Right renal pelvis (tissue), 4 donors: ENCODE measurements at places on chromosomes 13 and 19.

DNA sequence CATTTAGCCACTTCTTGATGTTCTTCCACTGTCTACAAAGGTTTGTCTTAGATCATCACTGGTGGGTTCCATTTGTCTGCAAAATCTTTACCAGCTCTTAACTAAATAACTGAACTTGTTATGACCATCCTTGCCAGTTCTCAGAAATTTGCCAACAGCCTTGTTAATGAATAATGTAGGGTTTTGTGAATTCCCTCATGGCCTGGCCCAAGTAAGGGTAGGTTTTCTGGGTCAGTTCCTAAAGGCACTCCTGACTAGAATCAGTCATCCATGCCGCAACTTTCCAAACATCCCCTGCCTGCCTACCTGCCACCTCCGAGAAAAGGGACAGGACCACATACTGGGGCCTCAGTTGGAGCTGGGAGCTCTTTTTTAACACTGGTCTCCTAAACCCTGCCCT, 4.0 kb downstream of the COL4A1 start:
- DNase-seq, result no peak

DNA sequence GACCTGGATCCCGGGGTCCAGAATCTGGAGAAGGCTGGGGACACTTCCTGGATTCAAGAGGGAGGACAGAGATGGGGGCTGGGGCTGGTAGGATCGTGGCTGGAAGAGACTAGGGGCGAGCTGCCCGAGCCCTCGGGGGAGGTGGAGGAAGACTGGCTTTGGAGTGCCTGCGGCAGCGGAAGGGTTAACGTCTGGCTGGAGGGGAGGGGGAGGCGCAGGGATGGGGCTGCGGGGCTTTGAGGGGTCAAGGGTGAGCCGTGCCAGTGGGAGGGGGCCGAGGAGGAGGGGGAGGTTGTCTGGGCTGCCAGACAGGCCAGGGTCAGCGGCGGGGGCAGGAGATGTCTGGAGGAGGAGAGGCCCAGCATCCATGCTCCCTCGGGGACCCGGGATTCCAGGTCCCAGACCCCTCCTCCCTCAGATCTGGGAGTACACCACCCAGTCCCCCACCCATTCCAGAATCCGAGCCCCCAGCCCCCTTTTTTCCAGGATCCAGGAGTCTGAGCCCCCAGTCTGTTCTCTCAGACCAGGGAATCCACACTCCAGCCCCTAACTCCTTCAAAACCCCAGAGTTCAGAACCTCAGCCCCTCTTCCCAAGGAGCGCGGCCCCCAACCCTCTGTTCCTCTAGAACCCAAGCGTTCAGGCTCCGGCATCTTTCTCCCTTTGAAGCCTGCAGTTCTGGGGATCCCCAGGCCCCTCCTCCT, 3.2 kb upstream of the SPACA6 start:
- DNase-seq, result peak; percentile 60

GRCh38 chr19:9354651-9355050, 8.2 kb upstream of the ZNF177 start:
- no peak for DNase-seq

GRCh38 chr19:16608290-16608739, 19.7 kb downstream of the MED26 start:
- no peak for DNase-seq

GRCh38 chr13:43237616-43238015, 214.2 kb downstream of the DNAJC15 start:
- no peak for DNase-seq

DNA sequence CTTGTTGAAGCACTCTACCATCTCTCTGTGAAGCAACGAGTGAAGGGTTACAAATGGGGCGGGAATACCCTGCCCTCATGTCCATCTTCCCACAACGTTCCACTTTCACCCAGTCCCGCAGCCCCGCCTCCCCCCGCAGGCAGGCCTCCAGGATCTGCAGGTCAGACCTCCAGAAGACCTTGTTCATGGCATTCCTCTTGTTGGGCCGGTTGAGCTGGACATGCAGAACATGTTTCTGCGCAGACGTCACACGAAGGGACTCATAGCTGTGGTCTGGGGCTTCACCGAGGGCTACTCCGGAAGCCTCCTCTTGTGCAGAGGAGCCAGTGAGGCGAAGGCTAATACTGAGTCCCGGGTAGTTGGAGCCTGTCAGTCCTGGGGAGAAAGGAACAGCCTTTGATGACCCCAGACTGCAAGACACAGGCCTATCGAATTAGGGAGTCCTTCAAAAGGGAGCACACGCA, 420 bp downstream of the ECH1 start:
- peak; percentile 38 for DNase-seq

GRCh38 chr13:95073747-95074311, 227.4 kb downstream of the ABCC4 start:
- no peak for DNase-seq

- no peak for DNase-seq
These were observed 5.5 kb upstream of the PDE4C start for GRCh38 chr19:18231775-18232174.

DNA sequence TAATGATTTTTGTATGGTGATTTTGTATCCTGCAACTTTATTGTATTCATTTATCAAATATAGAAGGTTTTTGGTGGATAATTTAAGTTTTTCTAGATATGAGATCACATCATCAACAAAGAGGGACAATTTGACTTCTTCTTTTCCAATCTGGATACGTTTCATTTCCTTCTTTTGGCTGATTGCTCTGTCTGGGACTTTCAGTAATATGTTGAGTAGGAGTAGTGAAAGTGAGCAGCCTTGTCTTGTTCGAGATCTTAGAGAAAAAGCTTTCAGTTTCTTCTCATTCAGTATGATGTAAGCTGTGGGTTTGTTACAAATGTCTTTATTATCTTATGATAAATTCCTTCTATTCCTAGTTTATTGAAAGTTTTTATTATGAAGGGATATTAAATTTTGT, 352.0 kb upstream of the DACH1 start:
- no peak for DNase-seq
